ENCODE measurements at places on chromosomes 1 and 21.

DNA sequence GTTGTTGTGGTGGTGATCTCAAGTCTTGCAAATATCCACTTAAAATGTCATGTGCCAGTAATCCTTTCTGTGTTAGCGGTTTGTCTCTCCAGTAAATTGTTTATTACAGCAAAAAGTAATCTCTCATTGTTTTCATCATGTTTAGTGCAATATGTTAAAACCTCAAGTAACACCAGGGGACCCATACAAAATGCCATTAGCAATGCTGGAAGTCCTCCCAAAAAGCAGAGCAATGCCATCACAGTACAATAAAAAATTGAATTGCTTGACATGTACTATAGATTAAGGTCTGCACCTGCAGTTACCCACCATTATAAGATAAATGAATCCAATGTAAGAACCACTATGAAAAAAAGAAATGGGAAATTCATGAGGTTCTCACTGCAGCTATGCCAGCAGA is 1606.5 kb downstream of the BRINP3 start:
- no peak for DNase-seq

GRCh38 chr1:93651695-93652094 is 29.9 kb downstream of the BCAR3 start:
- DNase-seq = no peak

DNA sequence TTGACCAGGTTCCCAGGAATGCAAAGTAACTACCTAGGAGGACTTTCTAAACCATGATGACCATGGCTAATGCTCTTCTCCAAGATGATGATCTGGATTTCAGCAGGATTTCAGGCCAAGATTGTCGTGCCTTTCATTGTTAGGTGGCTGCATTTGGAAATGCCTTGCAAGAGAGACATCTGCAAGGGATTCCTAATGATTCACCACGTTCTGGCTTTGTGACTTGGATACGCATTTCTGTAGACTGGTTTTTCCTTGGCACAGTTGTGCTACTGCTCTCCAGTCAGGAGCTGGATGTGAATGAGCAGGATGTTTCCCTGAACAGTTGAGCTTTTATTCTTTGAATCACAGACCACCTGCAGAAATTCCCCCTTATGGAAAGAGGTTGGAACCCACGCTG is 212.4 kb downstream of the BACH1 start:
- DNase-seq = no peak

DNA sequence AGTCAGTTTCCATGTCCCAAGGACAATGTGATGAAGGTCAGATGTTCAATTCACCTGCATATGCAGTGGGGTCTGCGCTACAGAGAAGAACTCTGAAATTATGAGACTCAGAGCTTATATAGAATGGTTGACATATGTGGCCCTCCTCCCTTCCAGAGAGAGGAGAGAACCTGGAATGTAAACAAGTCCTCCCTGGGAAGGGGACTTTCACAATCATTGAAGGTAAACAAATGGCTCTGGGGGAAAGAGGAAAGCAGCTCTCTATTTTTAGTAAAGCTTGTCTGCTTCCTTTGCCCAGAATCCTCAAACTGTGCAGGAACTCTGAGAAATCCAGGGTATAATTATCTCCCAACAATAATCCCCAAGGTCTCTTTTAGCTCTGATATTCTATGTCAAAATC is 9.8 kb downstream of the OVGP1 start:
- no peak for DNase-seq

- DNase-seq = no peak
These were observed 52.0 kb downstream of the SLX9 start for GRCh38 chr21:44991538-44992483.

DNA sequence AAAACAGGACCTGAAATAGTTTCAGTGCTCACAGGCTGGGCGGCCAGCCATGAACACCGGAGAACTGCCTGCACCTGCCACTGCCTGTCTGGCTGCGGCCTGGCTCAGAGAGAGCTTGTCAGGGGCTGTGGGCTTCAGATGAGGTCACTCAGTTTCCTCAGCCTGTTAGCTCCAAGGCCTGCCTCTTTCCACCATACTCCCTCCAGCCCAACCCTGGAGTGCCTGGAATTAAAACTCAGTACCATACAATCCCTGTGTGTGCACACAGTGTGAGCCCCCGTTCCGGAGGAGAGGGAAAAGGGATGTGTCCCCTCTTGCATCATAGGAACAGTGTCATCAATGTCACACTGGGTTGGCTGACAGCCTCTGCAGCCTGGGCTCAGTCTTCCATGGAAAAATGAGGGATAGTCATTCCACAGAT is 16.2 kb downstream of the CACNA1S start:
- DNase-seq = no peak

All from stimulated activated CD4-positive, alpha-beta T cell treated with anti-CD3 and anti-CD28 coated beads, Interleukin-2, amount 100 ng/mL, for 4 hours (primary cell).